Activated CD4-positive, alpha-beta memory T cell treated with anti-CD3 and anti-CD28 coated beads for 36 hours (primary cell): ENCODE measurements at places on chromosomes 2 and 18. TPM values are rescaled to one million over a fixed set of nuclear protein-coding genes. Genes with fewer than 3 reads are reported as not detected.

IAH1 gene
- total RNA-seq: 83.3 TPM

TUBA3E gene
- total RNA-seq: not detected

CRYGD gene
- not detected for total RNA-seq

ARHGAP15 gene
- total RNA-seq: 71.2 TPM

FBXO48 gene
- total RNA-seq: 2.6 TPM

DNA sequence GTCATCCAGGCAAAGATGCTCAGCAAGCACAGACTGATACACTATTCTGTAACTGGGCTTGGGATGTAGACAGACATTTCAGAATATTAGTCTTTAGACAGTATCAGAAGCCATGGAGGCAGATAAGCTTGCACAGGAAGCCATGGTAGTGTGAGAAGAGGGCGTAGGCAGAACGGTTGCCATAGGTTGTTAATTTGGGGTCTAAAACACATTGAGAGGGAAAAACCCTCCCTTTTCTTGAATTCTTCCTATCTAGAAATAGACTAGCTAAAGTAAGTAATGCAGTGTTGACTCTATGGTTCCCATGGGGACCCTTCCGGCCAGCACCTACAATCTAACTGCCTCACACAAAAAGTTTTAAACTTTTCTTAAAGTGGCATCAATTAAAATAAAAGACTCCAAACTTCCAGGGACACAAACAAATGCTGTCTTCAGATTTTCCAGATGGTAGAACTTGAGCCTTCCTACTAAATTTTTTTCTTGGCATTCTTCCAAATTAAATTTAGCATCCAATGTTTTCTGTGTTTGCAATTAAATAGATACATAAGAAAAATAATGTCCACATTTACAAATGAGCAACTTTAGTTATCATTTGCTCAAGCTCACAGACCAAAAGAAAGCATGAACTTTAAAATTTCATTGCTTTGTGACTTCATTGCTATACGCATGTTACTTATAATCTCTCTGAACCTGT is 1.9 kb downstream of the PRKRA start:
- peaks cover 24% of the 10 kb centered on the region for H3K4me1 ChIP-seq
- no peak for DNase-seq
- H3K27me3 ChIP-seq: no peaks in the 10 kb centered on the region
- peak overlapping the region; percentile 8 for H3K27ac ChIP-seq

- H3K4me1 ChIP-seq: no peaks in the 10 kb centered on the region
- peaks cover 16% of the 10 kb centered on the region for H3K27me3 ChIP-seq
- H3K4me3 ChIP-seq: no peak overlapping the region
These were observed 11.0 kb upstream of the CNGA3 start for GRCh38 chr2:98335271-98335670.

- peak; percentile 28 for DNase-seq
- H3K27ac ChIP-seq: no peak overlapping the region
- peaks cover 6% of the 10 kb centered on the region for H3K4me1 ChIP-seq
- H3K36me3 ChIP-seq: no peaks in the 10 kb centered on the region
These were observed 210.9 kb upstream of the PKDCC start for GRCh38 chr2:41836948-41837347.

DNA sequence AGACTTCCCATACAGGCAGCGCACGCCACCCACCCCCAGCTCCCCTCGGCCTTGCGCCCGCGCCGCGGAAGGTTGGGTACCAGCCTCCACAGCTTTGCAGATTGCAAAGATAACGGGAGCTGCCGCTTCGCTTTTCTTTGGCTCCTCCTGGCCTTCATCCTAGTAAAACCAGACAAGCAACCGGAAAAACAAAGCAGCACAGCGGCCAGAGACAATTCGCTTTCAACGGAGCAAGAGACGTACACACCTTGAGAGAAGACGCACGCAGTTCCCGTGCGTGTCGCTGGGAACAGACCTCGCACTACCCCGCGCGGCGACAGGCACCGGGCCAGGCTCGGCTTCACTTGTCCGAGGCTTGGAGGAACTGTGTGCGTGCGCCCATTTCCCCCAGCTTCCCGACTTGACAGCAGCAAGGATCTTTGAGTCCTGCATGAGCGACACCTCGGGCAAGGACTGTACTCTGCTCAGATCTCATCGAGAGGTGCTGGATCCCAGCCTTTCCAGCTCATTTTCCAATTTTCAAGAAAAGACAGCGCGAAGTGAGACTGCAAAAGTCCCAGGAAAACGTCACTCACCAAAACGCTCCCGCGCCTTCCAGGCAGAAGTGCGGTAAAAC is 964 bp downstream of the ZBTB7C start:
- no peak for DNase-seq
- H3K4me3 ChIP-seq: peak overlapping the region; percentile 69
- peaks cover 59% of the 10 kb centered on the region for H3K27me3 ChIP-seq
- peaks cover 12% of the 10 kb centered on the region for H3K4me1 ChIP-seq

DNA sequence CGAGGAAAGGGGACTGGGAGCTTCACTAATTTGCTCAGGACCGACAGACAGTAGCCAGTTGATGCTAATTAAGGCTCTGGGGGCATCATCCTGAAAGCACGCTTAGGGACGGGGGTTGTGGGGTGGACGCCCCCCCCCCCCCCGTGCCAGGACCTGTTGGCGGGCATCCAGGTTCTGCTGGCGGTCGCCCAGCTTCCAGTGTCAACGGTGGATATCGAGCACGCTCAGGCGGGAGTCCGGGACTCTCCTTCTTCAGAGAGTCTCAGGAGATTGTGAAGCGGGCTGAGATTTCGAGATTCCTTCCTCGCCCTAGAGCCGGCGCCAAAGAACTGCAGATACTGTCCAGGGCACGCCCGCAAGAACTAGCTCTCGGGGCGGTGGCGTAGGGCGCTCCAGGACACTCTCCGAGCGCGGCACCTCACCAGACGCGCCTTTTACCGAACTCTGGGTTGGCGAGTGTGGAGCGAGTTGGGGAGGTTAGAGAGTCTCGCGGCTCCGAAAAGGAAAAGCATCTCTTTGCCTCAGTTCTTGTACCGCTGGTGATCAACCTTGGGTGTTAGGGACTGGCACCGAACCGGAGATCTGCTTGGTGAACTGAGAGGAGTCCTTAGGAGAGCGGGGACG is 5.6 kb downstream of the RAX start:
- no peak for DNase-seq
- peaks cover 39% of the 10 kb centered on the region for H3K4me1 ChIP-seq
- H3K36me3 ChIP-seq: no peaks in the 10 kb centered on the region
- no peak overlapping the region for H3K4me3 ChIP-seq
- H3K27ac ChIP-seq: no peak overlapping the region

DNA sequence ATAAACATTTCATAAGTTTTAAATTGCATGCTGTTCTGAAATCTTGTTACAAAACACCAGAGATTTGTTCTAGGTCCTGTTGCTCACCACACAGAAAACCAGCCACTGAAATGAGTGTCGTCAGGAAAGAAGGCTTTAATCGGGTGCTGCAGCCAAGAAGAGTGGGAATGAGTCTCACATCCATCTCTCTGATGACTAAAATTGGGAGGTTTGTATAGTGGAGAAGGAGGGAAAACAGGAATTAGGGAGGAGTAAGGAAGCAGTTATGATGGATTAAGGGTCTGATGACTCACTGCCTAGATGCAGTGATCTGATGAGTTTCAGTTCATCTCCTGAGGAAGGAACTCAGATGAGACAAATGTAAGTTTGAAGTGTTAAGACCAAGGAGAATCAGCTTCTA is 42.1 kb upstream of the GPR39 start:
- no peaks in the 10 kb centered on the region for H3K27me3 ChIP-seq
- DNase-seq: no peak
- no peaks in the 10 kb centered on the region for H3K36me3 ChIP-seq
- no peaks in the 10 kb centered on the region for H3K4me1 ChIP-seq
- no peak overlapping the region for H3K27ac ChIP-seq
- H3K4me3 ChIP-seq: no peak overlapping the region

DNA sequence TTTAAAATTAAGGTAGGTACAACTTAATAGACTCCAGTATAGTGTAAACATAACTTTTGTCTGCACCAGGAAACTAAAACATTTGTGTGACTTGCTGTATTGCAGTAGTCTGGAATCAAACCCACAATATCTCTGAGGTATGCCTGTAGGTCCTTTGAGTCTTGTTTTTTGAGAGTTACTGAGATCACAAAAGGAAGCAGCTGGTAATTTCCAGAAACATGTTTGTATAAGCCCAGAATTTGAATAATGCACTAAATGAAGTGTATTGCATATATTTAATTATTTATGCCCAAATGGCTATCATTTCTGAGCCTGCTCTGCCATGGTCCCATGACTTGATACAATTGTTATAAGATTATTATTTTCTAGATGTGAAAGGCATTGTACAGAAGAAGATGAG is 143.3 kb upstream of the LYPD6 start:
- DNase-seq: no peak
- no peaks in the 10 kb centered on the region for H3K36me3 ChIP-seq

DNA sequence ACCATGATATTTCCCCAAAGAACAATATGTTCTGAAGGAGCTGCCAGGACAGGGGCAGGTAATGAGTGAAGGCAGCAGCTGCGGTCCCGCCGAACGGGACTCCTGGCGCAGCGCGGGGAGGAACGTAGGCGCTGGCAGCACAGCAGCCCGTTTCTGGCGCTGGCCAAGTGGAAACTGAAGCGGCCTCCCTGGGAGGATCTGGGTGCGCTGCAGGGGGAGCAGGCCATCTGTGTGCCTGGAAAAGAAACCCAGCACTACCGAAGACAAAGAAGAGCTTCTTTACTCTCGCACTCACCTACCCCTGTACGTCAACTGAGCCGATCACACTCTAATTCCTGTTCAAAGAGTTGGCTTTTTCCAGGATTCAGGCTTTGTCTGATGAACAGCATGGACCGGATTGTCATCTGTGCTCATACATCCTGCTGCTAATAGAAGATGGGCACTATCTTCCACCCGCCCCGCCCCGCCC is 11.8 kb downstream of the G6PC2 start:
- no peak for DNase-seq
- H3K27ac ChIP-seq: no peak overlapping the region
- peaks cover 12% of the 10 kb centered on the region for H3K4me1 ChIP-seq
- H3K36me3 ChIP-seq: peaks cover 3% of the 10 kb centered on the region

DNA sequence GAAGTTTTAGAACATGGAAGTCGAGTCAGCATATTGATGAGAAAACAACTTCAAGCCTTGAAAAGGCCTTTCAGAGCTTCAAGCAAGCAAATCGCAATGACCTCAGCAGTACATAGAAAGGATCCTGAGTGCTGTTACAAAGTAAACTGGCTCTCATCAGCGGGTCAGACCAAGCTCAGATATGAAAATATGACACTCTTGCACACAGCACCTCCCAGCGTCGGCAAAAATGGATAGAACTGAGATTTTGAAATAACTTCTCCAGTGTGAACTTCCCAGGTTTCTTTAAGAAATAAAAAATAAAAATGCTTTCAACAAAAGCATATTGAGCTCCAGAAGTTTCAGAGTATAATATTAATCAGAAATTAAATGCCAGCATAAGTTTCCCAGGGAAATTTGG is 296.9 kb downstream of the FBXO15 start:
- no peak overlapping the region for H3K27ac ChIP-seq
- H3K4me3 ChIP-seq: no peak overlapping the region
- DNase-seq: no peak
- peaks cover 1% of the 10 kb centered on the region for H3K27me3 ChIP-seq

- no peaks in the 10 kb centered on the region for H3K36me3 ChIP-seq
- no peak overlapping the region for H3K27ac ChIP-seq
- no peaks in the 10 kb centered on the region for H3K4me1 ChIP-seq
- peaks cover 19% of the 10 kb centered on the region for H3K27me3 ChIP-seq
- DNase-seq: no peak
These were observed 40.3 kb upstream of the ZEB2 start for GRCh38 chr2:144560251-144560650.

DNA sequence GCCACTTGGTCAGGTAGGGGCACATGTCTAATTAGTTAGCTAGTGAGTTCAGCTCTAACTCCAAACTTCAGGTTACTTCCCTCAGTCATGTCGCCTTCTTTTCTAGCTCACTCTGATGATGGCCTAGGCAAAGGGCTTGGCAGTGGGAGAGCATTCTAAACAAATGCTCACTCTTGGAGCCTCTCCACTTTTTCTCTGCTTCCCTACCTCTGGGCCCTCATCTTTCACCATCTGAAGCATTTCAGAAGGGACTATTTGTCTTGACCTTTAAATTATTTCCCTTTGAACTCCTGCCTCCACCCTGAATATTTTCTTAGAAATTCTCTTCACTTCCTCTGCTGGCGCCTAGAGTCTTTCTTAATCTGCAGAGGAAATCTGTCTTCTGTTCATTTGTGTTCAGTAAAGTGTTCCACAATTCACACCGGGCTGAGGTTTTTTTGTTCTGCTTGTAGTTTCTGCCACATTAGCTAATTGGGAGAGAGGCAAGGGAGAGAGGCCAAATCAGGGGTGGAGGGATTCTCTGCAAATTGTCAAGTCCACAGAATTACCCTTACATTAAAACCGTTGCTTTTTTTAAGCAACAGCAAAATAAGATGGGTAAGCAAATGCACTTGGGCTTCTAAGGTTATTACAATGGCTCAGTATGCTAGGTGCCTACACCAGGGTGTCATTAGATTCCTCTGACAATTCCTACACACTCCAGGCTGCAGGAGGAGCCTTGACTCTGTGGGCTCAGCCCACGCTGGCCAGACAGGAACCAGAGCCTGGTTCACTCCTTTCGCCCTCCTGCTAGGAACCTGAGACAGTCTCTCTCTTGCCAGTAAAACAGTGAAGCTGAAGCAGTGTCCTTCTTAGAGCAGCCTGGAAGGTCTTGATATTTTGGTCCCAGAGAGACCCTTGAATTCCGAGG is 5.5 kb downstream of the MSGN1 start:
- no peaks in the 10 kb centered on the region for H3K36me3 ChIP-seq
- H3K27ac ChIP-seq: no peak overlapping the region
- no peak overlapping the region for H3K4me3 ChIP-seq
- DNase-seq: no peak
- H3K4me1 ChIP-seq: no peaks in the 10 kb centered on the region

GRCh38 chr18:67145586-67146292 is 370.8 kb downstream of the DSEL start:
- H3K4me1 ChIP-seq: no peaks in the 10 kb centered on the region
- no peaks in the 10 kb centered on the region for H3K36me3 ChIP-seq
- no peak overlapping the region for H3K27ac ChIP-seq
- no peaks in the 10 kb centered on the region for H3K27me3 ChIP-seq

DNA sequence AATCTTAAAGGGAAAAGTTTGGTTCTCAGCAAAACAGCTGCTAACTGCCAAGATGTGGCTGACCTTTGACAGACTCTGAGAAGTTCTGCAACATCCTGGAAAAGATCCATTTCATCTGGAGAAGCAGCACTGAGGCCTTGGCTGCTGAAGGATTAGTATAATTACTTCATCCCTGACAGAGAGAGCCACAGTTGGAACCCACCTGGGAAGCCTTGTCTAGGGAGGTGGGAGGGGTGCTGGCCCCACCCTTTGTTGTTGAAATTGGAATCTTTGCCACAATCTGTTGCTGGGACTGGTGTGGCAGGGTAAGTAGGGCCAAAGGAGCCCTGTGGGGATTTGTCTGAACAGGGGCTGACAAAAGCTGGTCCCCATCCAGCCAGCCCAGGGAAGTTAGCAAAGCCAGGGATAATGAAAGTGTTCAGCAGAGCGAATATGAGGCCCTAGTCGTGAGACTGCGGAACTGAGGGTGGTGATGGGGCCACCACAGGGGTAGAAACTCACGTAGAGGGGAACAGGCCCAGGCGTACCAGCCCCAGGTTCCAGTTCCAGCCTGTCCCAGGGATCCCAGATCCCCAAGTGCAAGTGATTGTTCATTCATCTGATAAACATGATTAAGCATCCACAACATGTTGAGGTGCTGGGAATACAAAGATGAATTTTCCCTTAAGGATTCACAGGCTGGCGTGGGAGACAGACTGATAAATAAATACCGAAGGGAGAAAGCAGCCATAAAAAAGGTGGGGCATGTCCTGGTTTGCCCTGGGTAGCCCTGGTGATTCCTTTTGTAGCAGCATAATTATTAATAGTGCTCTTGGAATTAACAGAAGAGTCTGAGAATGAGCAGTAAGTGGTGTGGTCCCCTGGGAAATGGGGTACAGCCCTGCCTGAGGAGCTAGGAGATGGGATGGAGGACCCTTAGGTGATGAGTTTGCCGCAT is 60.0 kb downstream of the MYO1B start:
- no peaks in the 10 kb centered on the region for H3K4me1 ChIP-seq
- no peak overlapping the region for H3K27ac ChIP-seq
- H3K27me3 ChIP-seq: no peaks in the 10 kb centered on the region
- H3K4me3 ChIP-seq: no peak overlapping the region
- DNase-seq: no peak
